ENCODE measurements at places on chromosomes 11 and 22.
A peak's percentile ranks its signal among the peaks of the same experiment; 100 is the strongest.

- peaks cover 28% of the 10 kb centered on the region for H3K4me1 ChIP-seq
- no peaks in the 10 kb centered on the region for H3K36me3 ChIP-seq
- H3K4me3 ChIP-seq = no peak overlapping the region
- no peaks in the 10 kb centered on the region for H3K27me3 ChIP-seq
- DNase-seq = no peak
These were observed 9.5 kb upstream of the FTH1 start for GRCh38 chr11:61976813-61977475.

- H3K4me3 ChIP-seq = no peak overlapping the region
- peaks cover 33% of the 10 kb centered on the region for H3K36me3 ChIP-seq
- no peak for DNase-seq
- H3K27ac ChIP-seq = peak overlapping the region; percentile 58
- peaks cover 90% of the 10 kb centered on the region for H3K4me1 ChIP-seq
These were observed 29.9 kb downstream of the CTNND1 start for GRCh38 chr11:57791321-57792059.

DNA sequence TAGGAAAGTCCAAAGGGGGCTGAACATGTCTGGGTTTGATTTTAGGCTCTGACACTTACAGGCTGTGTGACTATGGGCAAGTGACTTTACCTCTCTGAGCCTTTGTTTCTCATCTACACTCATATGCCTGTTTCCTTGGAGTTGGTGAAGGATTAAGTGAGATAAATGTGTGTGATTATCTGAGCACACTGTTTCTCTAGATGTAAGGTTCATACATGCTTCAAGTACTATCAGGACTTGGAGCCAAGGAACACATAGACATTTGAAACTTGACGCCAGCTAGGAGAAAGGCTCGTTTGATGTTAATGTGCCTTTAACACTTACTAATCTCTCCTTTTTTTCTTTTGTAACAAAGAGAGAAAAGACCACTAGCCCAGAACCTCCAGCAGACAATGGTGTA, 9.7 kb downstream of the CRYBB1 start:
- no peak overlapping the region for H3K4me3 ChIP-seq
- H3K4me1 ChIP-seq = no peaks in the 10 kb centered on the region
- H3K36me3 ChIP-seq = no peaks in the 10 kb centered on the region
- H3K27ac ChIP-seq = no peak overlapping the region
- DNase-seq = no peak
- H3K27me3 ChIP-seq = no peaks in the 10 kb centered on the region

DNA sequence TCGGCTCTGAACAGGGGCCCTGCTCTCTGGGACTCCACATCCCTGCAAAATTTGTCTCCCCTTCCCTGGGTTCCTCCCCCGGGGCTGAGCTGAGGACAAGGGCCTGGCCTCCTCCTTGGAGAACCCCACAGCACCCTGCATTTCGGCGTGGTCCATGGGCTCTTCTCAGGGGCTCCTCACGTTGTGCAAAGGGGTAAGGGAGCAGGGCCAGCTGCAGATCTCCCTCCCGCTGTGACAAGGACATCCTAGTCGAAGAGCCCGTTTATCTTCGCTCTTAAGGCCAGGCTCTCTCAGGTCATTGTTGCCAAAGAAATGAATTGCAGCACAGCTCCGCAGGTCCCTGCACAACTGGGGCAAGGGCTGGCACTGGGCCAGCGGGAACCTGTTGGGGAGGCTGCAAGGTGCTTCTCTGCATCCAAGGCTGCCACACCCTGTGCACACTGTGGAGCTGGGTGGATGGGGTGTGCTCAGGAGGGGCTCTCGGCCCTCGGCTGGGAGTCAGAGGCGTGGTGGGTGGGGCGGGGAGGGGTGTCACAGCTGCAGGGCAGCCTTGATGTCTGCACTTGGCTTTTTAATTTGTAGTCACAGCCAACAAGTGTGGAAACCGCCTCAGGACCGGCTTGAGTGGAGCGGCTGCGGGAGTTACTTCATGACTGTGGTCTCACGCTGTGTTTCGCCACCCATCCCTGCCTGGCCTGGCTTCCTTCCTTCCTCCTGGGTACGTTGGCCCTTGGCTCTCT, 26.6 kb upstream of the SEPTIN5 start:
- no peaks in the 10 kb centered on the region for H3K27me3 ChIP-seq
- H3K4me1 ChIP-seq = no peaks in the 10 kb centered on the region
- H3K36me3 ChIP-seq = no peaks in the 10 kb centered on the region

- no peaks in the 10 kb centered on the region for H3K4me1 ChIP-seq
- no peak for DNase-seq
- no peaks in the 10 kb centered on the region for H3K36me3 ChIP-seq
- H3K4me3 ChIP-seq = no peak overlapping the region
These were observed 167.4 kb downstream of the BRD1 start for GRCh38 chr22:49660321-49660720.

- H3K36me3 ChIP-seq = no peaks in the 10 kb centered on the region
- DNase-seq = no peak
- H3K4me1 ChIP-seq = peaks cover 17% of the 10 kb centered on the region
- no peak overlapping the region for H3K4me3 ChIP-seq
- no peak overlapping the region for H3K27ac ChIP-seq
These were observed 31.9 kb upstream of the SMIM38 start for GRCh38 chr11:69123593-69124545.
